ENCODE measurements at places on chromosomes 6 and 20.

DNA sequence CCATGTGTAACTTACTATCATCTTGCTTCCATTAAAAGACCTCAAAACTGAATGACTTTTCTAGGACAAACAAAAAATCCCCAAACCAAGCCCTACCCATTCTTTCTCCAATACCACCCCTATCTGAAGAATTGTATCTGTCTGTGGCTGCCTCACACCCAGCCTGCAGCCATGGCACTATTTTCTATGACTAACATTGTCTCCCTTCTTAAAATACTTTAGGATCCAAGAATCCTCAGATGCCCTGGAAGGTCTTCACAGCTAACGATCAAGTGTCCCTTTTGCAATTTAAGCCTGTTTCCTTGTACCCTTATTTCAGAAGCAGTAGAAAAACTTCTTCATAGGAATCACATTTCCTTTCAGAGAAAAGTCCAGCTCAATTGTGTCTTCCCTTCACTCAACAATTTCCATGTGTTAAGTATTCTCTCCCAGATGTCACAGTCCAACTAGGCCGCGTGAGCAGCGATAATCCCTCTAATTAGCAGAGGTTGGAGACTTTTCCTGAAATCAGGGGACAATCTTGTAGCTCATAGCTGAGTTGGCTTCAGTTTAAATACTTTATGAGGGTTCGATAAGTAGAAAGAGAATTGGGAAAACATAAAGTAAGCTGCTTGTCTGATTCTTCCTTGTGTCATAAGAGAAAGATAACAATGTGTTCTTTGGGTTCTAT lies 5.2 kb upstream of the MEP1A start:
- DNase-seq: no peak

DNA sequence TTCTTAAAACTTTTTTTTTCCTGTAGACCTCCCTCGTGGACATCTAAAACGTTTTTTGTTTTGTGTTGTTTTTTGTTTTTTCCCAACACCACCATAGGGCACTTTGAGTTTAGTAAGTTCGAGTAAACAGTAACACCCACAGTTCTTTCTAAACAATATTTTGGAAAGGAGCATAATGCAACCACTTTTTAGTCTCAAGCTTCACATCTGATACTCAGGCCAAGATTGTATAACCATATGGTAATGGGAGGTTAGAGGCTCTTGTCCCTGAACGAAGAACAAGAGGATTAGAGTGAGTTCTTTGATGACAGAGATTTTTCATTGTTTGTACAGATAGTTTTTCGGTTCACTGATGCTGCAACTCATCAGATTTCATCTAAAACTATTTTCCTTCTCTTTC lies 144.6 kb downstream of the MTHFD1L start:
- DNase-seq: no peak

- DNase-seq: no peak
These were observed 113.9 kb downstream of the MBOAT1 start for GRCh38 chr6:20098267-20098876.

GRCh38 chr6:3855866-3856265 lies 6.7 kb downstream of the FAM50B start:
- no peak for DNase-seq

- DNase-seq: no peak
These were observed 33.4 kb upstream of the IL17A start for GRCh38 chr6:52152711-52153160.

DNA sequence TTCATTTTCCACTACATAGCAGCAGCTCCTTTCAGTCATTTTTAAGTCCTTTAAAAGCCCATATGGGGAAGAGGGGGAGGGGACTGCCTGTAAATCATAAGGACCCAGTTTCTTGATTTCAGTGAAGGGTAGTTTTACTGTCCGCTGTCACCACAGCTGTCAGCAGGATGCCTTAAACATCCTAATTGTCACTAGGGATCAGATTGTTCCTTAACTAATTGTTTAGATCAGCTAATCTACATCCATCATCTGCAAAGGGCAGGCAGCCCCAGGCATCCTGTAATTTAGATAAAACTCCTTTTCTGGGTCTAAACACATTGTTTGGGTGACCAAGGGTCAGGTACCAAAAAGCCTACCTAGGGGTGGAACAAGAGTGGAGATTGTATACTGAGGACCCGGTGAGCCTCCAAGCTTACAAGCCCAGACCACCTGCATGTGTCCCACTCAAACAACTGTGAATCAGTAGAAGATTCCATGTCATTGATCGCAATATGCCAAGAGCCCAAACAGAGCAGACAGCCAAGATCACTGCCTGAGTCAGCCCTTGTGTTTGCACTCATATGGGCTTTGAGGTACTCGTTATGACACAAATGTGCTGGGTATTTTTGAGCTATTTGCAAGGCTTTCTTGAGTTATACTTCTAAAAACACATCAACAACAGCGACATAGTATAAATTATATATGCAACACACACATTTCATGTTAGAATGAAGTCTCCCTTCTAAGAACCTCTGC lies 198.7 kb upstream of the CEP162 start:
- DNase-seq: no peak

- no peak for DNase-seq
These were observed 35.7 kb downstream of the COL11A2 start for GRCh38 chr6:33156561-33156960.

- no peak for DNase-seq
These were observed 418.6 kb downstream of the CDKAL1 start for GRCh38 chr6:20952699-20953474.

GRCh38 chr20:2807019-2807418 lies 6.6 kb upstream of the CPXM1 start:
- no peak for DNase-seq

Measured in activated CD8-positive, alpha-beta memory T cell treated with anti-CD3 and anti-CD28 coated beads for 24 hours (primary cell).